ENCODE measurements at places on chromosomes 3 and 15. TPM values are rescaled to one million over a fixed set of nuclear protein-coding genes. Genes with fewer than 3 reads are reported as not detected.

Gene CELSR3
- 4.8 TPM for polyA plus RNA-seq

Gene TMEM42
- polyA plus RNA-seq = 9.3 TPM

Gene RGMA
- 0.08 TPM for polyA plus RNA-seq

Gene HEG1
- polyA plus RNA-seq = 5.6 TPM

Gene ALPK3
- 0.24 TPM for polyA plus RNA-seq

Gene TM4SF4
- 32.2 TPM for polyA plus RNA-seq

Gene NMNAT3
- 1.2 TPM for polyA plus RNA-seq

Gene AGBL1
- not detected for polyA plus RNA-seq

Gene CELF6
- not detected for polyA plus RNA-seq

Gene BCL2A1
- 19.6 TPM for polyA plus RNA-seq

Gene ITIH3
- 0.04 TPM for polyA plus RNA-seq

Gene THPO
- polyA plus RNA-seq = not detected

Gene ERC2
- polyA plus RNA-seq = not detected

Gene C3orf80
- polyA plus RNA-seq = 3.7 TPM

Gene CTXN2
- not detected for polyA plus RNA-seq

Gene PLS1
- polyA plus RNA-seq = 18.0 TPM

Gene ECE2
- polyA plus RNA-seq = not detected

Gene GOLGA8S
- 0.70 TPM for polyA plus RNA-seq

Gene PEX5L
- polyA plus RNA-seq = 0.06 TPM

Gene EBLN2
- polyA plus RNA-seq = 1.4 TPM

Gene ANKUB1
- not detected for polyA plus RNA-seq

Gene CAPN3
- 0.25 TPM for polyA plus RNA-seq

Gene SOX14
- polyA plus RNA-seq = not detected

Gene STRIT1
- polyA plus RNA-seq = not detected

Gene ANKRD63
- 0.08 TPM for polyA plus RNA-seq

Gene HTD2
- 3.9 TPM for polyA plus RNA-seq

Gene IL5RA
- polyA plus RNA-seq = not detected

Gene RASL12
- 0.18 TPM for polyA plus RNA-seq

Gene TMEM158
- polyA plus RNA-seq = 3.9 TPM

Gene C3orf20
- polyA plus RNA-seq = 0.03 TPM

Gene MYZAP
- 1.8 TPM for polyA plus RNA-seq

Gene RTP1
- polyA plus RNA-seq = not detected

Data from A549 (cell line).